ENCODE measurements at places on chromosomes 7 and 10.

DNA sequence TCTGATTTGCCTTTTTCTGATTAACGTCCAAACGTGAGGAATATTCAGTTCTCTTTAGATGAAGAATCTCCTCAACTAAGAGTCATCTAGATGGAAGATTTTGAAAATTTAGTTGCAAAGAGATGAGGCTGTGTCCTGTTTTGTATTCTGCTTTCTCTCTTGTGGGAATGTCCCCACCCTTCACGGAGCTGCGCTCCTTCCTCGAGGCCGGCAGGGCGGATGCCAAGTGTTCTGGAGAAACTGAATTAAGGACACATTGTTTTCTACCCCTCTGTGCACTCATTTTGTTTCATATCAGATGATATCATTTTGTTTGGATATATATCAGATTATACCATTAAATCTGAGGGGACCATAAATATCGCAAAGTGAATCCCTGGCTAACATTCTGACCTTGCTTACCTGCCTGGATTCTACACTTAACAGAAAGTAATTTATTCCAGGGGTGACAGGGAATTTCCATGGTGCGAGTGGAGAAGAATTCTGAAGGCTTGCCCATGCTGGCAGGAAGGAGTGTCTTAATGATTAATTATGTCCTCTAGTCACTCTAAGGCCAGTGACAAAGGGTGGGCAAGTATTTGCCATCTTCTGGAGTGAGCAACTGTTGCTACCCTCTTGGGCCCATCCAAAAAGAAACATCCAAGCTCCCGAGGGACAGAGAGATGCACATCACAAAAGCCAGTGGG is 47.9 kb upstream of the IGFBP3 start:
- DNase-seq: no peak

DNA sequence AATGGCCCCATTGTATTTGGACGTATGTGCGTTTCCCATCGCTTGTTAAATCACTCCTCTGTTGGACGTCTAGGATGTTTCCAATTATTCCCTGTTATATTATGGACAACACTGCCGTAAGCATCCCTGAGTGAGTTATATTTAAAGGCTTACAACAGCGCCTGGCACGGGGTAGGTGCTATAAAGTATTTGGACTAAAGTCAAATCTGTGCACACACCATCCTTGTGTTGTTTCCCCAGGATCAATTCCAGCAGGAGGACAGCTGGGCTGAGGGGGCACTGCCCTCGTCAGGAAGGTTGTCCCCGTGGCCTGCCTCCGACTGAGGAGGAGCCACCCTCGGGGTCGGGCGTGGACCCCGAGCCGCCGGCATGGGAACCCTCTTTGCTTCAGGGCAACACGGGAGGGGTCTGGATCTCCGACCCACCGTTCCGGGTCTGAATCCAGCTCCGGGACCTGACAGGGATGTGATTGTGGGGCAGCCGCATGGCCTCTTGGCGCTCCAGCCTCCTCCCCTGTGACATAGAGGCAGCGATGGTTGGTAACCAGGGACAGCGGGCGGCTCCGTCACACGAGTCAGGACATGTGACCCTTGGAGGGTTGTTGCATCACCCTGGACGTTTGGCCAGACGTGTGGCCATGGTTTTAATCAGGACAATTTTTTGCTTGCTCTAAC is 1.5 kb upstream of the JAKMIP3 start:
- DNase-seq: no peak

- DNase-seq: no peak
These were observed 72.2 kb downstream of the EZH2 start for GRCh38 chr7:148811892-148812291.

- no peak for DNase-seq
These were observed 93.5 kb upstream of the LRRC4 start for GRCh38 chr7:128124786-128125185.
